Brain (organoid and tissue), 16 donors: ENCODE measurements at places on chromosomes 3 and 15. TPM values are rescaled to one million over a fixed set of nuclear protein-coding genes. Genes with fewer than 3 reads are reported as not detected.

- peak; percentile 46 for DNase-seq
Measured at GRCh38 chr15:43974852-43975251, 148.1 kb downstream of the WDR76 start.

- DNase-seq: peak; percentile 43
Measured at GRCh38 chr3:129553171-129553570, 10.2 kb downstream of the H1-8 start.

GRCh38 chr3:69999140-70000027, at the start of gene SAMMSON:
Gene SAMMSON, plus strand, starts transcription at chr3:69999733.
- DNase-seq: no peak

- no peak for DNase-seq
Measured at GRCh38 chr15:59280855-59281254, 74.2 kb downstream of the LDHAL6B start.

- no peak for DNase-seq
Measured at GRCh38 chr15:51444112-51444511, 102.7 kb downstream of the GLDN start.

DNA sequence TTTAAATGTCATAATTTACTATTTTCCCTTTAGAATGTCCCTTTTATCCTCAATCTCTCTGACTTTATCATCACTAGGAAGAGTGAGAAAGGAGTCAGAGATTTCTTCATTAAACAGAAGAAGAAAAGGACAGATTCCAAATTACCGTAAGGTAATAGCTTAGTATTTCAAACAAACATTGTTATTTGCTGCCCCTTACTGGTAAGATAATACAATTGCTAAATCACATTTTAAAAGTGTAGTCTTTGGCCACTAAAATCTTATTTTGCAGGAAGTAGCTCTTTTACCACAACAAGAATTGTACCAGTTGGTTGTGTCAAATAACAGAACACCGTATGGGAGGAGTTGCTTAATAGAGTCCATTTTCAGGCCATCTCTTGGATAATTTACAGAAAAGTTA, 53.7 kb downstream of the CGGBP1 start:
- DNase-seq: peak; percentile 48

- DNase-seq: no peak
Measured at GRCh38 chr3:124923833-124924232, 10.7 kb downstream of the MUC13 start.

- no peak for DNase-seq
Measured at GRCh38 chr3:6640907-6641306, 220.0 kb upstream of the GRM7 start.

- DNase-seq: peak; percentile 47
Measured at GRCh38 chr15:73944161-73945129, 18.2 kb downstream of the LOXL1 start.

DNA sequence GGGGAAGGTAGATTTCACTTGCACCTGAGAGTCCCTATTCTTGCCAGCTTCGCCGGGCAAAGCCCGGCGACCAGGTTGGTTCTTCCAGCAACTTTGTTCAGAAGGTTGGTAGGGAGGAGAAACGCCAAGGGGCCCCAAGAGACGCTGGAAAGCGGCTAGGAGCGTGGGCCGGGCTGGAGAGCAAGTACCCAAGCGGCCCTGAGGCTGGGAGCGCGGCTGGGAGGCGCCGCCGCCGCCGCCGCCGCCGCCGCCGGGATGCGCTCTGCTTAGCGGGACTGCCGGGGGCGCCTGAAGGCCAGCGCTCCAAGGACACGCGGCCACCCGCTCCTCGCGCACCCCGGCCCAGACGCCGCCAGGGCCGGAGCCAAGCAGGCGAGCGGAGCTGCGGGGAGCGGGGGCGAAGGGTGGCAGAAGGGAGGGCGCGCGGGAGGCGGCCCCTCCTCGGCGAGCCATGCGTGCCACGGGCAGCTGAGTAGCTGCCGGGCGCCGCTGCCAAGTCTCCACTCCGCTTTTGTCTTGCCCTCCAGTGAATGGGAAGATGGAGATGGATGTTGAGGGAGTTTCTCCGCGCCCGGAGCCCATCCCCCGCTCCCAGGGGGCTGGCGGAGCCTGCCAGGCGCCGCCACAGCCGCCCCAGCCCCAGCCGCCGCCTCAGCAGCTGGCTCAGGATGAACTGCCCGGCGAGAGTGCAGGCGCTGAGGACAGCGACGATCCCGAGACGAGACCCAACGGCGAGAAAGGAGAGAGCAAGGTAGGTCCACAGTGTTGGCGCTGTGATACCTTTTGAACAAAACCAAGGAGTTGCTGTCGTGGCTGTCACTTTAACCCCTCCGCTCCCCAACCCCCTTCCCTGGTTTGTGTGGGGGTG, 227.4 kb upstream of the AZI2 start:
- DNase-seq: peak; percentile 58

- no peak for DNase-seq
Measured at GRCh38 chr3:23668430-23668904, 137.3 kb upstream of the UBE2E1 start.

- DNase-seq: no peak
Measured at GRCh38 chr3:38121832-38122461, 15.0 kb downstream of the ACAA1 start.

GRCh38 chr3:76938962-76939361, 100.9 kb upstream of the ROBO2 start:
- no peak for DNase-seq

- no peak for DNase-seq
Measured at GRCh38 chr3:129614435-129614834, 8.0 kb upstream of the PLXND1 start.

- no peak for DNase-seq
Measured at GRCh38 chr3:108099244-108099643, 8.4 kb upstream of the CD47 start.

- peak; percentile 75 for DNase-seq
Measured at GRCh38 chr3:134423153-134423552, 48.9 kb upstream of the AMOTL2 start.

- peak; percentile 67 for DNase-seq
Measured at GRCh38 chr3:14581334-14582044, 41.3 kb upstream of the GRIP2 start.

DNA sequence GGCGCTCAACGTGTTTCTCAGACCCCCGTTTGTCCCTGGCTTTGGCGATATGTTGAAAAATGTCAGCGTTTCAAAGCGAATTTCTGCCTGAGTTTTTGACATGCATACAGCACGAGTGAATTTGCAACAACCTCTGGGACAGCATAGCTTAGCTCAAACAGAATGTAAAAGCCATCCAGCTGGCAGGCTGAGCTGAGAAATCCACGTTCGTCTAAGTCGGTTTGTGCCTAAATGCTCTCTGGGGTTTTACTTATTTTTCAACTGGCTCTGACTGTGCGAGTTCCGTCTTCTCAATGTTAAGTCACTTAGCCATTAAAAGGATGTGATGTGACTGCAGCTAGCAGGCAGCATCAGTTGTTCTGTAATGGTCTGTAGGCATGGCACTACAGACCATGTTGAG, 243.5 kb upstream of the SLCO3A1 start:
- DNase-seq: peak; percentile 58

DNA sequence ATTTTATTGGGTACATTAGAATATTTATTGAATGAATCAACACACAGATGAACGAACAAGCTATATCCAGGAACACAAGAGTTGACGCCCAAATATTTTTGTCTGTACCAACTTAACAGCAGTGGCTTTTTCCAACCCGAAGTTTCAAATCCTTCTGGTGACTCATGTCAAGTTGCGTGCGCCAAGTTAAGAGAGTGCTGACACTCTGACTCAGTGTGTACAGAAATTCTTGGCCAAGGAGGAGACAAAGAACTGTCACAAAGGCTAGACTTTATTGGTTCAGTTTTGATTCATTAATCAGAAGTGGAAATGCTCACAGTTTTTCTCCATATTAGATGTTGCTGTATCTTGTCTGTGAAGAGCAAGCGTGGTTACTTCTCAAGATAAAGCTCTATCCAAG, 59.6 kb upstream of the TSC22D2 start:
- DNase-seq: no peak

DNA sequence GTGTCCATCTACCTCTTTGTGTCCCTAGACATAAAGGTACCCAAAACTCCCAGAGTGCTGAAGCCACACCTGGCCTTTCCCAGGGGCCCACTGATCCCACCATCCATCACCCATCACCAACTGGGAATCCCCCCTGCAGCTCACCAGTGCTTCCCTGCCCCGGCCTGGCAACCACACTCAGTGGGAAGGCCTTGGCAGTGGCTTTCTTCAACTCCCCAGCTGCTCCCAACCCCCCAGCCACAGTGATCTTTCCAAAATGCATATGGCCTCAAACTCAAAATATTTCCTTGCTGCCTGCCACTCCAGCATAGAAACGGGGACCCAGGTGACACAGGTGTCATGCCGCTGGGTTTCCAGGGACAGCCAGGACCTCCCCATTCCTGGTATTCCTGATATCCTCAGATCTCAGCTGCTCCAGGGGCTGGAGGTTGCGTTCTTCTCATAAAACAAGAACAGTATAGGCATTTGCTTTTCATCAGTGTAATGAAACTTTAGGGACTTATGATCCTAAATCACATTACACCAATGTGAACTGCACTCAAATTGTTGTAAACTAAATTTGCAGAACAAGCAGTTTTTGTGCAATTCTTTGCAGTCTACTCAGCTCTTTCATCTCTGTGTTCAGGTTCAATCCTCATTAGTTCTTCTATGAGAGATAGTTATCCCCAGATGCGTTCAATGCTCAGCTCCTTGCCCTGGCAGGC, 1.3 kb downstream of the OCA2 start:
- no peak for DNase-seq

- no peak for DNase-seq
Measured at GRCh38 chr15:90883976-90884718, at the start of gene FES. Gene FES, plus strand, starts transcription at chr15:90884504. Its CDS starts 542 bp downstream, at chr15:90885046.

- no peak for DNase-seq
Measured at GRCh38 chr3:48631516-48632448, 3.5 kb downstream of the SLC26A6 start.

DNA sequence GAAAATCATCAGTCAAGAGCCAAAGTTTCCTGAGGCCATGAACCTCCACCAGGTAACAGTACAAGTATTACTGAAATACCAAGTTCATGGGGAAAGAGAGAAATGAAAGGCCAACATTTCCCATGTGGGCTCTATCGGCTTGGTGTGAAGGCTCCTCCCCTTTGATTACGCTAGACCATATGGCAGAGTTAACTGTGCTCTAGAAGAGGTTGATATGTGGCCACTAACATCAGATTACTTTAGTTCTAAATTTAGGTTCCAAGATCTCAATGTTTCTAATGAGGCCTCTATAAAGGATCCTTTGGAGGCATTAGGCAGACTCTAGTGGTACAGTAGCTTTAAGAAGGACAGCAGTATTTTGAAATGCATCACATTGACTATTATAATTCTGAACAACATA, 127.1 kb downstream of the SEMA6D start:
- DNase-seq: no peak

DNA sequence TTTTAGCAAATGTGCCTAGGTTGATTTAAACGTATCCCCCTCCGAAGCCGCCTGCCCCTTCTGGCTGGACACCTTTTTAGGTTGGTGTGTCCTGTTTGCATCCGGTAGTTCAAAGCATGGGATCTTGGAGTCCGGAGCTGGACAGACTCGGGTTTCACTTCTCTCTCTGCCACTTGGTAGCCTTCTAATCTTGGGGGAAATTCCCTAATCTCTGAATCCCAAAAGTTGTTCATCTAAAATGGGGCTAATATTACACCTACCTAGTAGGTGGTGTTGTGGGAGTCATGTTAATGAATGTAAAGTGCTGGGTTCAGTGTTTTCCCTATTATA, 760 bp downstream of the FANCI start:
- DNase-seq: no peak

DNA sequence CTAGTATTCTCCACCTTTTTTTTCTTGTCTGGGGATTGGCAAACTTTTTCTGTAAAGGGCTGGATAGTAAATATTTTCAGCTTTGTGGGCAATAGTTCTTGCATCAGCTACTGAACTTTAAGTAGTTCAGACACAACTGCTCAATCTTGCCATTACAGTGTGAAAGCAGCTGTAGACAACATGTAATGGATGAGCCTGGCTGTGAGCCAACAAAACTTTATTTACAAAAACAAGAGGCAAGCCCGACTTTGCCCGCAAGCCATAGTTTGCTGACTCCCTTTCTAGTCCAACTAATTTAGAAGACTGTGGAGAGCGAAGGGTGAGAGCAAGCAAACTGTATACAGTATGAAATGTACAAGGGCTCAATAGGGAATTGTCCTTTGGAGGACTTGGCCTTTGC, 6.2 kb downstream of the FRMD4B start:
- DNase-seq: no peak

GRCh38 chr15:89017370-89018066, 70.7 kb upstream of the ABHD2 start:
- DNase-seq: peak; percentile 79

DNA sequence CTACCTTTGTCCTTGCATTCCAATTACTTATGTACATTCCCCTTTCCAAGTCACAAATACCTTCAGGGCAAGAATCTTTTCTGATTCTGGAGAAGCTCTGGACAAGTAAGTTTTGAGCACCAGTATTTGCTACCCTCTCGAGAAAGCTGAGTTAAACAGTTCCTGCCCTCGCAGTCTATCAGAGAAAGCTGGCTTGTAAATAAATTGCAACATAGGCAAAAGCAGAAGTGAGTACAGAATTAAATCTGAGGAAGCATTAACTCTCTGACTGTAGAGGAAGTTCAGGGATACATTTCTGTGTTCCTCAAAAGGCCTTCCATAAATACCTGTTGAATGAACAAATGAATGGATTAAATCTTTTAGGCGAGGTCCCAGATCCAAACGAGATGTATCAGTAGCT, 1.2 kb downstream of the OSBPL11 start:
- no peak for DNase-seq

- DNase-seq: no peak
Measured at GRCh38 chr15:34216527-34217270, 6.8 kb upstream of the KATNBL1 start.

DNA sequence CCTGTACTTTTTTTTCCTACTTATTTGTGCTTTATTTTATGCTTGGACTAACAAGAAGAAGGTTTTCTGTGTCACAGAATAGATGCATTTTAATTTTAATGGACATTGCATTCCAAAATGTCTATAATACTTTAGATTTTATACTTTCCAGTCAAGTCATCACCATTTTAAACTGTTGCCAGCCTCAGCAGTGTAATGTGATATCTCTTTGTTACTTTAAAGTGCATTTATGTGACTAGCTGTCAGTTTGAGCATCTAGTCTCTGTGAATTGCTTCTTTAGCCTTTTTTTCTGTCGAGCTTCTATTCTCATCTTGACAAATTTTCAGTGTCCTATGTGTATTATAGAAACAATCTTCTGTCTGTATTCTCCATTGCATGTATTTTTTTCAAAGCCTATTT, 511.4 kb upstream of the CBLB start:
- peak; percentile 32 for DNase-seq

The UPK1B gene
- polyA plus RNA-seq: 0.37 TPM

The GCSAM gene
- polyA plus RNA-seq: not detected

The PIK3CB gene
- 18.2 TPM for polyA plus RNA-seq

The AP2M1 gene
- polyA plus RNA-seq: 521 TPM

The DAPK2 gene
- polyA plus RNA-seq: 5.1 TPM

The ATP11B gene
- 6.3 TPM for polyA plus RNA-seq

The AADAC gene
- polyA plus RNA-seq: not detected

The TAGLN3 gene
- polyA plus RNA-seq: 1,344 TPM

The CEP152 gene
- 1.1 TPM for polyA plus RNA-seq

The FOXB1 gene
- polyA plus RNA-seq: 1.9 TPM

The VILL gene
- 5.1 TPM for polyA plus RNA-seq

The KNG1 gene
- 0.15 TPM for polyA plus RNA-seq

The TEX9 gene
- polyA plus RNA-seq: 3.2 TPM

The SCN11A gene
- polyA plus RNA-seq: not detected
